ENCODE measurements at places on chromosomes 13 and 19.

GRCh38 chr19:3270902-3271301, 46.4 kb downstream of the CELF5 start:
- no peak for DNase-seq

DNA sequence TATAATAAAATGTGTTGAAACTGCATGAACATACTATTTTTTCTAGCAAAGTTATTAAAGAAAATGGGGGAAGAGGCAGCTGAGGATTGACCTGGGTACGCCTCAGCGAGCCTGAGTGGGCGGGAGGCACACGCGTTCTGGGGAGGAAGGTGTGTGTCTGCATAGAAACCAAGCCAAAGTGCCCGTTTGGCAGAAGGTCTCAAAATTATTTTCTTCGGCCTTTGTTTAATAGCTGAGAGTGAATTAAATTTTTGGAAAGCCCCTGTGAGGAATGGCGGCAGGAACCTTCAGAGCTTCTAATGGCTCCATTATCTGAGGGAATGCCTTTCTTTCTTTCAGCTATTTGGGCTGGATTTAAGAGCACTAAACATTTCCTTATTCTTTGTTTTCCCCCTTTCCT, 5.2 kb downstream of the ZIC2 start:
- DNase-seq = no peak

DNA sequence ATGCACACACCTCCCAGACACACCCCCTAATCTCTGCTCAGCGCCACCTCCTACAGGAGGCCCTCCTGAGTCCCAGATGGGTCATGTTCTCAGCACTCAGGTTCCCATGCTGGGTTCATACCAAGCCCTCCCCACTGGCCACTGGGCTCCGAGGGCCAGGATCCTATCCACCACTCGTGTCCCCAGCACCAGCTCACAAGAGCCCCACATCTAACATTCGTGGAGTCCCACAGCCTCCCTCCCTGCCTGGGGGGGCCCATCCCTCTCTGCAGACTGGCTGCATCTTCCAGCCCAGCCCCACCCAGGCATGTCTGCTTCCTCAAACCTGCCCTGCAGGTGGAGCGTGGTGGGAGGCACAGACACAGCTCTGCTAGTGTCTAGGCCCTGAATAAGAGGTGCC, 227.4 kb downstream of the TUBA3C start:
- no peak for DNase-seq

DNA sequence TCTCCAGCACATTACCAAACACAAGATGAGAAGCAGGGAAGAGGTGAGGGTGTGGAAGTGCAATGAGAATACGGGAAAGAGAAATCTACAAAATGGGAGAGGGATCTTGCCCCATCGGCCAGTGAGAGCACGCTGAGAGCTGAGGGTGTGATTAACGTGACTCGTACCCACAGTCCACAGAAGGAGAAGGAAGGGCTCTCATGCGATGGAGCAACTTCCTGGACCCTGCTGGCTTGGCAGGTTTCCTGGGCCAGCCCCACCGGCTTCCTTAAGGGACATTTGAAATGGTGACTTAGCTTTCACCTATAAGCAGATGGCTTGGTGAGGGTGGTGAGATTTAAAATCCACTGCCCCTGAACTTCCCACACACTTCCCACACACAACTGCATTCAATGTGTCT, 740.1 kb downstream of the UQCRFS1 start:
- no peak for DNase-seq

DNA sequence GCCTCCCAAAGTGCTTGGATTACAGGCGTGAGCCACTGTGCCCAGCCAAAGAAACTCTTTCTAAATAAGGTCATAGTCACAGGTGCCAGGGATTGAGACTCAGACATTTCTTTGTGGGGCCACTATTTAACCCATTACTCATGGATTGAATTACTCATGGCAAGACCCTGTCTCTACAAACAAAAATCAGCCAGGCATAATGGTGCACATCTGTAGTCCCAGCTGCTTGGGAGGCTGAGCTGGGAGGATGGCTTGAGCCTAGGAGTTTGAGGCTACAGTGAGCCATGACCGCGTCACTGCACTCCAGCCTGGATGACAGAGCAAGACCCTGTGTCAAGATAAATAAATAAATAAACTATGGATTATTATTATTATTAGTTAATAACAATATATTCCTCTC, 3.6 kb upstream of the KLF2 start:
- DNase-seq = no peak

DNA sequence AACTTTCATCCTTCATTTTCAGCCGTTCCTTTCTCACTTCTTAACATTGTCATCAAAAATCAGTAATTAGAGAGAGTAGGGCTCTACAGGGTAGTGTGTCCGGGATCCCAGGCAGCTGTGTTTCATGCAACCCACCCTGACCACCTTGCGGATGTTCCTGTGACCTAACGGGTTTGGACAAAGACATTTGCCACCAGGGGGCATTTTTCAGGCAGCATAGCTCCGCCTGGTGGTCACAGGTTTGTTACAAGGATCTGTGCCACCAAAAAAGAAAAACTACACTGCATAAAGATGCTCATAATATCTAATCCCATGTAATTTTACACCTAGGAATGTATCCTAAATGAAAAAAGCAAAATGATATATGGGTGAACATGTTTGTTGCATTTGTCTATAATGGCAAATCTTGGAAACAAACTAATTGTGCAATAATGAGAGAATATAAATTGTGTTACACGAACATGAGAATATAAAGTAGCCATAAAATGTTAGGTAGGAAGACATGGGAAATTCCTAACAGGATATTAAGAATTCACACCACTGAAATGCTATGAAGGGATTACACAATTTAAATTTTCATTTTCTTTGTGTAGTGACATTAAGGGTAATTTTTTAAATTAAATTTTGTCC, 123.0 kb downstream of the SLC7A1 start:
- DNase-seq = no peak

GRCh38 chr13:94764576-94765321, 52.4 kb upstream of the SOX21 start:
- no peak for DNase-seq

All from vagina (tissue), 2 donors.